ENCODE measurements at places on chromosomes 11 and 22. TPM values are rescaled to one million over a fixed set of nuclear protein-coding genes. Genes with fewer than 3 reads are reported as not detected.

DNA sequence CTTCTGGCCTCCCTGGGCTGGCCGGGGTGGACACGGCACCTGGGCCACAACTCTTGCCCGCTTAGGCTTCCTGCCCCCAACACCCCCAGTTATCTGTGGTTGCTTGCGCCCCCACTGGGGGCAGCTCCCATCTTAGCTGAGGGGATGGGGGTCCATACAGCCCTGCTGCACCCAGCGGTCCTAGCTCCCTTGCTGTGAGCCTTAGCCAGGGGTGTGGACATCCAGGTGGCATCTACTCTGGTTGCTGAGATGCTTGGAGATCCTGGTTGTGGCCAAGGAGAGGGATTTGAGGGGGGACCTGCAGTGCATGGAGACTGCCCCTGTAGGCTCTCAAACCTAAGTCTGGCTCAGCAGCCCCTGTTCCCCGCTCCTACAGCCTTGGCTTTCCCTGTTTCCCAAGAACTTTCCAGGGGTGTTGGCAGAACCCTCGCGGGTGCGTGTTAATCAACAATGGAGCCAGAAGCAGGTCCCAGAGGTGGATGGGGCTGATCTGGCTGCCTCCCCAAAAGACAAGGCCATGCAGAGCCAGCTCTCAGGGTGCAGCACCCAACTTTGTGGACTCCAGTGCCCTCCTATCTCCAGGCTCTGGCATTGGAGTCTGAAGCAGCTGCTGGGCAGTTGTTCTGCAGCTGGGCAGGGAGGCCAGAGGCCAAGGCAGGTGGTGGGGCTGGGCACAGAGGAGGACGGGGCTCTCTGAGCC, 3.3 kb downstream of the KCNQ1 start:
- no peaks in the 10 kb centered on the region for H3K27me3 ChIP-seq
- no peak overlapping the region for H3K4me3 ChIP-seq
- no peak overlapping the region for H3K27ac ChIP-seq

- no peak for DNase-seq
- H3K27ac ChIP-seq = no peak overlapping the region
- no peak overlapping the region for H3K4me3 ChIP-seq
- no peaks in the 10 kb centered on the region for H3K36me3 ChIP-seq
- no peaks in the 10 kb centered on the region for H3K27me3 ChIP-seq
- no peaks in the 10 kb centered on the region for H3K4me1 ChIP-seq
These were observed 236.4 kb downstream of the BUD13 start for GRCh38 chr11:116536416-116536815.

- no peak overlapping the region for H3K27ac ChIP-seq
- no peak overlapping the region for H3K4me3 ChIP-seq
- H3K27me3 ChIP-seq = no peaks in the 10 kb centered on the region
- DNase-seq = no peak
These were observed 379.3 kb downstream of the INSC start for GRCh38 chr11:15493921-15494620.

GRCh38 chr11:86172894-86173293, 71.7 kb upstream of the EED start:
- DNase-seq = no peak
- H3K4me1 ChIP-seq = peaks cover 25% of the 10 kb centered on the region

The ACTN3 gene
- total RNA-seq = not detected

The SNX15 gene
- total RNA-seq = 22.7 TPM

The HBG2 gene
- not detected for total RNA-seq
